Renal cortex interstitium (tissue), 15 donors: ENCODE measurements at places on chromosomes 6 and 20. TPM values are rescaled to one million over a fixed set of nuclear protein-coding genes. Genes with fewer than 3 reads are reported as not detected.
A peak's percentile ranks its signal among the peaks of the same experiment; 100 is the strongest.

- no peak for DNase-seq
Observed at GRCh38 chr6:33923857-33924514, 120.2 kb upstream of the MLN start.

GRCh38 chr6:16681260-16681873 is 79.9 kb downstream of the ATXN1 start:
- DNase-seq = no peak

- no peak for DNase-seq
Observed at GRCh38 chr6:24985323-24985722, 49.6 kb upstream of the RIPOR2 start.

DNA sequence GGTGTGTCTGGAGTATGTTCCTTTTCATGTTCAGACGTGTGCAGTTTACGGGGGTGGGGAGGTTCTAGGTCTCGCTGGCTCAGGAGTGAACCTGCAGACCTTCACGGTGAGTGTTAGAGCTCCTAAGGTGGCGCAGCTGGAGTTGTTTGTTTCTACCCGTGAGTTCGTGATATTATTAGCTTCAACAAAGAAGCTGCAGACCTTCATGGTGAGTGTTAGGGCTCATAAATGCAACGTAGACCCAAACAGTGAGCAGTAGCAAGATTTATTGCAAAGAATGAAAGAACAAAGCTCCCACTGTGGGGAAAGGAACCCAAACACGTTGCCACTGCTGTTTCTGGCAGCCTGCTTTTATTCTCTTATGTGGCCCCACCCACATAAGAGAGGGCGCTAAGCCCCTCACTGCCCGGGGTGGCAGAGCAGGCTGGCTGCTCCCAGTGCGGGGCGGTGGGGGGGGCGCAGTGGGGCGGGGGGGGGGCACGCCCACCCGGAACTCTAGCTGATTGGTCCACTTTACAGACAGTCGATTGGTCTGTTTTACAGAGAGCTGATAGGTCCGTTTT is 41.3 kb upstream of the GMPR start:
- DNase-seq = no peak

DNA sequence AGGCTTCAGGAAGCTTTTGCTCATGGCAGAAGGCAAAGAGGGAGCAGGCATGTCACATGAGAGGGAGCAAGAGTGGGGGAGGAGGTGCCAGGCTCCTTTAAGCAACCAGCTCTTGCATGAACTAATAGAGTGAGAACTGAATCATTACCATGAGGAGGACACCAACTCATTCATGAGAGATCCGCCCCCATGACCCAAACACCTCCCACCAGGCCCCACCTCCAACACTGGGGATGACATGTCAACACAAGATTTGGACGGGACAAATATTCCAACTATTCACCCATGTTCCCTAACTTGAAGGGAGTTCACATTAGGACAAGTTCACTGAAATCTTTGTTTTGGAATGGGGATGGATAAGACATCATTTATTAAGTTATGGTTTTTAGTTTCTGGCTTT is 155.2 kb upstream of the ESR1 start:
- DNase-seq = no peak

Gene SNX21
- polyA plus RNA-seq = 14.2 TPM

GRCh38 chr20:10633718-10634117 is 40.1 kb downstream of the JAG1 start:
- no peak for DNase-seq

- no peak for DNase-seq
Observed at GRCh38 chr6:24547243-24547642, 52.5 kb downstream of the ALDH5A1 start.

Gene BPIFB1
- not detected for polyA plus RNA-seq

Gene CLIC5
- 208 TPM for polyA plus RNA-seq

GRCh38 chr6:69871107-69871506 is 4.8 kb downstream of the COL19A1 start:
- DNase-seq = no peak

Gene ESR1
- polyA plus RNA-seq = 3.1 TPM

- DNase-seq = no peak
Observed at GRCh38 chr6:41887331-41887751, 7.8 kb downstream of the USP49 start.

- DNase-seq = no peak
Observed at GRCh38 chr20:56487216-56487615, 18.8 kb downstream of the RTF2 start.

Gene ID4
- polyA plus RNA-seq = 148 TPM

GRCh38 chr6:89356642-89357170 is 4.2 kb upstream of the UBE2J1 start:
- DNase-seq = no peak

GRCh38 chr6:44272529-44272928 is 2.3 kb downstream of the TMEM151B start:
- no peak for DNase-seq

DNA sequence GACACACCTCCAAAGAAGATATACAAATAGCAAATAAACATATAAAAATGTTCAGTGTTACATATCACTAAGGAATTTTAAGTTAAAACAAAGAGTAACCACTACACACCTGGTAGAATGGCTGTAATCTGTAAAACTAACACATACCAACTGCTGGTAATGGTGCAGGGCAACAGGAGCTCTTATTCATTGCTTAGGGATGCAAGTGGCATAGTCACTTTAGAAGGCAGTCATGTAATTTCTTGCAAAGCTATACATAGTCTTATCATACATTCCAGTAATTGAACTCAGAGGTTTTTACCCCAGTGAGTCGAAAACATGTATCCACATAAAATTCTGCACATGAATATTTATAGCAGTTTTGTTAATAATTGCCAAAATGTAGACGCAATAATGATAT is 906.8 kb upstream of the CITED2 start:
- no peak for DNase-seq

- DNase-seq = no peak
Observed at GRCh38 chr20:9306521-9306920, 207.9 kb upstream of the LAMP5 start.

DNA sequence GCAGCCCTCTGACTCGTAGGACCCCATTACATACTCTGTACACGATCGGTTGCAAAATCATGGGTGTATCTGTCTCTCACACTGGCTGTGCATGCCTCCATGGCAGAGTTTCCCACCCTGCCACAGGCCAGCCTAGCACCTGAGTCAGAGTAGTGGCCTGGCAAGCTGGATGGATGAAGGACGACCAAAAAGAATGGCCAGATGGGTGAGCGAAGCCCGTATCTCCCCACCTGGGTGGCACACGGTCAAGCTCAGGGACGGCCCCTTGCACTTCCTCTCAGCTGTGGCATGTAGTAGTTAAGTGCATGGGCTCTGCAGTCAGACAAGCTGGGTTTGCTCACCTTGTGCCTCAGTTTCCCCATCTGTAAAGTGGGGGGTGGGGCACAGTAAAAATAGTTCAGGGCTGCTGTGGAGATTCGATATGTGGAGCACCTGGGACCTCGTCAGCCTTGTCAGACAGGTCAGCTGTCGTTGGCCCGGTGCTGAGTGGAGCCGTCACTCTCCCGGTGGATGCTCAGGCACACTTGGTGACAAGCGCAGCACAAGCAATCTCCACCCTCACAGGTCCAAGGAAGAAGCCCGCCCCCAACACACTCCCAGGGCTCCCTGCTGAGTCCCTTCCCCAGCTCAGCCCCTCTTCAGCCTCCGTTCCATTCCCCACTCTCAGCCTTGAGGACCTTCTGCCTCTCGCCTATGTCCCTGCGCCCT is 12.6 kb downstream of the CPNE5 start:
- DNase-seq = no peak

Gene MPC1
- polyA plus RNA-seq = 73.5 TPM

DNA sequence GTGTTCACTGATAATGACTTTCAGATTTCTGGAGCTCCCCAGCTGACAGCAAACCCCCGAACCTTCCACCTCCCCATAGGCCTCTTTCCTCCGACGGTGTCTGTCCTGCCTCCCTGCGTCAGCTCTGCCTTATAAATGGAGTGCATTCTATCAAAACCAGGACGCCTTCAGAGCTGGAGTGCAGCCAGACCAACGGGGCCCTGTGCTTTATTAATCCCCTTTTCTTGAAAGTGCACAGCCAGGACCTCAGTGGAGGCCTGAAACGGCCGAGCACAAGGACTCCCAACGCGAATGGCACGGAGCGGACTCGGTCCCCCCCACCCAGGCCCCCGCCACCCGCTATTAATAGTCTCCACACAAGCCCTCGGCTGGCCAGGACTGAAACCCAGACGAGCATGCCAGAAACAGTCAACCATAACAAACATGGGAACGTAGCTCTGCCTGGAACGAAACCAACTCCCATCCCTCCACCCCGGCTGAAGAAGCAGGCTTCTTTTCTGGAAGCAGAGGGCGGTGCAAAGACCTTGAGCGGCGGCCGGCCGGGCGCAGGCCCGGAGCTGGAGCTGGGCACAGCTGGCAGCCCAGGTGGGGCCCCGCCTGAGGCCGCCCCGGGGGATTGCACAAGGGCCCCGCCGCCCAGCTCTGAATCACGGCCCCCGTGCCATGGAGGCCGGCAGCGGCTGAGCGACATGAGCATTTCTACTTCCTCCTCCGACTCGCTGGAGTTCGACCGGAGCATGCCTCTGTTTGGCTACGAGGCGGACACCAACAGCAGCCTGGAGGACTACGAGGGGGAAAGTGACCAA is 42.3 kb upstream of the NAA20 start:
- peak; percentile 60 for DNase-seq

Gene BTN1A1
- polyA plus RNA-seq = 0.17 TPM

DNA sequence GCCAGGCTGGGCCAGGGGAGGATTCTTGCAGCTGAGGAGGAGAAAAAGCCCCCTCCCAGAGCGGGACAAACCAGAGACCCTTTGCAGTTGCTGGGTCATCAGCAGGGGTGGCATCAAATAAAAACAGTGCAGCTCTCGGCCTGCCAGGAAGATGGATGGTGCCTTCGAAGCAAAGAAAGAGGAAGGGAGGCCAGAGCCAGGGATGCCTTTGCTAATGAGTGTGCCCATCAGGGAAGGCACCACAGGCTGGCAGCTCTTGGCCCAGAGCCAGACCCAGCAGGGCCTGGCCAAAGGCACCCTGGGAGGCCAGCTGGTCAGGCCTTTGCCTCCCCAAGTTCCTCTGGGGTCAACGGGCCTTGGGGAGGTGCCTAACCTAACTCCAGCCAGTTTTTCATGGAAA is 26.3 kb upstream of the ZNF318 start:
- no peak for DNase-seq

Gene EIF2S2
- 46.1 TPM for polyA plus RNA-seq

GRCh38 chr6:92690997-92691599 is 728.3 kb downstream of the EPHA7 start:
- no peak for DNase-seq

GRCh38 chr6:16480763-16481560 is 242.6 kb downstream of the GMPR start:
- DNase-seq = no peak

Gene GGTLC1
- not detected for polyA plus RNA-seq

DNA sequence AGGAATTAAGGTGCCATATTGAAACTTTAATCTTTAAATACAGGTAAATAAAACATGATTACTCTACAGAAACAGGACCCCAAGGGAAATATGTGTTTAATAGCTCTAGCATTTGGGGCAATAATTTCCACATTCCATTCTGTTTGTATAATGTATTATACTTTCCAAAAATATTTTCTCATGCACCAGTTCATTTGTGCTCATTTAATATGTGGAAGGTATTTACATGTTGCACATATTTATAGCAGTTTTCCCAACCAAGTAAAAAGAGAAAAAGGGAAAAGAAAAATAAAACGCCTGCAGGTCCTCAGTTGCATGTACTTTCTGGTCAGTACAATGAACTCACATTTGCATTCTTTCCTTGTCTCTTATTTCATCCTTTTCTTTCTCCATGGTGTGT is 129.5 kb upstream of the SULF2 start:
- no peak for DNase-seq

Gene ZFP57
- polyA plus RNA-seq = not detected

GRCh38 chr20:17834804-17835203 is 133.8 kb downstream of the SNX5 start:
- no peak for DNase-seq

Gene SESN1
- polyA plus RNA-seq = 27.2 TPM

- no peak for DNase-seq
Observed at GRCh38 chr20:61722146-61722678, 343.5 kb downstream of the TAF4 start.

Gene JARID2
- 30.9 TPM for polyA plus RNA-seq

DNA sequence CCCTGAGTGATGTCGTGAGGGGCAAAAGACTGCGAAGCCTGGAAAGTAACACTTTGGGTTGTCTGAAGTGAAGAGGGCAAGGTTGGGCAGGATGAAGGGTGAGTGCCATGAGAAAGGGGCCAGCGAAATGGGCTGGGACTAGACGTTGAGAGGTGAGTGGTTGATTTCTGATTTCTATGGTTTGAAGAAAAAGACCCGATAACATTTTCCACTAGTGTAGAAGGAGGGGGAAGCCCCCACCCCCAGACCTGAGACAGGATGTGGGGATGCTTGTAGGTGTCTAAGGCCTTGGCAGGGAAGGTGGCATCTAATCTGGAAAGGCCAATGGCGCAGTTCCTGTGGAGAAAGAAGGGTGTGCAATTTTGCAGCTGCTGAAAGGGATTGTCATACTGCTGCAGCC is 25.3 kb upstream of the KIF3B start:
- DNase-seq = no peak
